ENCODE measurements at places on chromosomes 5 and 9. TPM values are rescaled to one million over a fixed set of nuclear protein-coding genes. Genes with fewer than 3 reads are reported as not detected.

DNA sequence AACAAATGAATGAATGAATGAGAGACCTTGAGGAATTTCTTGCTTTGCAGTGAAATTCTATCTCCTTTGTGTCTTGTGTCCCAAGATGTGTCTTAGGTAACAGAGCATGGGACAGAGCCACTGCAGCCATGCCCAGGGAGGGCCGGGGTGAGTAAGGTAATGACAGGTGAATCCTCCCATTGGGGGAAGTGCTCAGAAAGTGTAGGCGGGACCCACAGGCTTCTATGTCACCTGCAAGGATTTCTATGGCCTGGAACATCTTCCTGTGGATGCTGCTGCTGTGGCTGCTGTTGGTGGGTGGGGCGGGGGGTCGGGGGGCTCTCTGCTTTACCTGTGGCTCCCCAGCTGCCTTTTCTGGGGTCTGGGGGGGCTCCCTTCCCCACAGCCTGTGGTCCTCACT, 133.6 kb upstream of the IER5L start:
- no peak overlapping the region for H3K27ac ChIP-seq
- H3K4me1 ChIP-seq: no peaks in the 10 kb centered on the region
- H3K4me3 ChIP-seq: no peak overlapping the region
- DNase-seq: no peak
- H3K36me3 ChIP-seq: no peaks in the 10 kb centered on the region
- H3K27me3 ChIP-seq: peaks cover 2% of the 10 kb centered on the region

GRCh38 chr9:6973762-6974161, 216.0 kb downstream of the KDM4C start:
- no peaks in the 10 kb centered on the region for H3K27me3 ChIP-seq
- DNase-seq: no peak
- no peaks in the 10 kb centered on the region for H3K36me3 ChIP-seq
- H3K27ac ChIP-seq: no peak overlapping the region

DNA sequence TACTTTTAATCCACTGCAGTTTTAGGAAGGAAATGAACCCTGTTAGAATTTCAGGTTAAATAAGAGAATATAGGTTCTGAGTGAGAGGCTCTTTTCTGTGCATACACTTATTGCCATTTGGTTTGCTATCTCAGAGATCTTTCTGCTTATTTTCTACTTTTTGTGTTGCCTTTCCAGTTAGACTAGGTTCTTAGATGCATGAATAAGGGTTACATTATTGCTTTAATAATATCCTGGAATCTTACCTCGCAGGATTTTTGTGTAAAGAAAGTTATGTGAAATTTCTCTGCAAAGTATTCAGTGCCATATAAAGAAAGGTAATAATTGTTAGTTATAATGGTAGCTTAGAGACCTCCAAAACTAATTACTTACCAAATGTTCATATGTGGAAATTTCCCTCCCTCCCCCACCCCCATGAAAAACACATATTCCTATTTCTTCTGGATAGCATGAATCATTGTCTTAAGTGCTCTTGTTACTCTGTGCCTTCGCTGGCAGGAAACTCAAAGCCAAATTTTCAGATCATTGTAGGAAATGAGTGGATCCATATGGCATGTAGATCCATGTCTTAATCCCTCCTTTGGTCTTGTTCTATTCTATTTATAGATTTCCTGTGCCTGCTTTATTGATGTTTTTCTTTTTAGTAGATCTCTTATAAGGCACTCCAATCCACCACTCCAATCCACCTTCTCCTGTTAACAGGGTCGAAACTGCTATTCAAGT, 2.7 kb upstream of the APBA1 start:
- H3K4me3 ChIP-seq: no peak overlapping the region
- H3K27ac ChIP-seq: peak overlapping the region; percentile 40
- DNase-seq: peak; percentile 89

GRCh38 chr5:179930788-179931473, 23.2 kb upstream of the TBC1D9B start:
- no peak overlapping the region for H3K27ac ChIP-seq
- H3K27me3 ChIP-seq: no peaks in the 10 kb centered on the region
- no peaks in the 10 kb centered on the region for H3K4me1 ChIP-seq
- H3K36me3 ChIP-seq: no peaks in the 10 kb centered on the region

DNA sequence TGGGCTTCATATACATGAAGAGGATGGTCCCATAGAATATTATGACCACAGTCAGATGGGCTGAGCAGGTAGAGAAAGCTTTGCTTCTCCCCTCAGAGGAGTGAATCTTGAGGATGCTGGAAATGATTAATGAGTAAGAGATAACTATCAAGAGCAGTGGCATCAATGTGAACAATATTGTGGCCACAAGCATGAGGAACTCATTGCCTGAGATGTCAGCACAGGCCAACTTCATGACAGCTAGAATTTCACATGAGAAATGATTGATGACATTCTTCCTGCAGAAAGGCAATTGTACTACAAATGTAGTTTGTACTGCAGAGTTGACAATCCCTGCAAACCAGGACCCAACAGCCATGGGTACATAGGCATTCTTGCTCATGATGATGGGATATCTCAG, 586 bp downstream of the OR13C9 start:
- H3K4me1 ChIP-seq: no peaks in the 10 kb centered on the region
- DNase-seq: no peak
- no peak overlapping the region for H3K27ac ChIP-seq
- H3K4me3 ChIP-seq: no peak overlapping the region

DNA sequence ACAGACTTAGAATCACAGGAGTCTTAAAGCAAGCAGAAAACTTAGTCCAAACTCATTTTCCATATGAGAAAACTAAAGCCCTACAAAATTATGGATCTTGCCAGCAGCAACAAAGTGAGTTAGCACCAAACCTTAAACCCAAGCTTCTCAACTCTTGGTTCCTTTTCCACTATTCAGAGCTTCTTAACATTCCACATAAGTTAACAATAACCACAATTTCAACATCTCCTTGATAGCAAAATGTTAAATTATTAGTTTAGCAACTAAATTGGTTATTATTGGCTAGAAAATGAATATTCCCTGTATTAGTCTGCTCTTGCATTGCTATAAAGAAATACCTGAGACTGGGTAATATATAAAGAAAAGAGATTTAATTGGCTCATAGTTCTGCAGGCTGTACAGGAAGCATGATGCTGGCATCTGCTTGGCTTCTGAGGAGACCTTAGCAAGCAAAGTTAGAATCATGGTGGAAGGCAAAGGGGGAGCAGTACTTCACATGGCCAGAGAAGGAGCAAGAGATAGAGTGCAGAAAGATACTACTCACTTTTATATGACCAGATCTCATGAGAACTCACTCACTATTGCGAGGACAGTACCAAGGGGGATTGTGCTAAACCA, 26.2 kb upstream of the ARSB start:
- no peak overlapping the region for H3K27ac ChIP-seq
- H3K4me3 ChIP-seq: no peak overlapping the region
- H3K4me1 ChIP-seq: no peaks in the 10 kb centered on the region
- no peaks in the 10 kb centered on the region for H3K27me3 ChIP-seq

DNA sequence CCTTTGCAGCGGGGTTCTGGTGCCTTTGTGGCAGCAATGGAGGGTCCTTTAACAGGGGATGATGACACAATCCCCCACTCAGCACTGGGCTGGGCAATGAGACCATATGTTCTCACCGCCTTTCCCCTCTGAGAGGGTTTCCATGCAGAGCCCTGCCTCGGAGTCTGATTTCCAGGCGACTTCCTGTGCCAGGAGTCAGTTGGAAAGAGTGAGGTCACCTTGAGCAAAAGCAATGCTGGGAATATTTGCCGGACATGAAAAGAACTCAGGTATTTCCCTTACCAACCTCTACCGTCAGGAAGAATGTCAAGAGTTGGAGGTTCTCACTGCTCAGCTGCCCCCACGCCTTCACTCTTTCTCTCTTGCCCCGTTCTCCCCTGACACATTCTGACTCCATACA, 284.2 kb upstream of the IRX1 start:
- peak; percentile 73 for DNase-seq
- H3K27ac ChIP-seq: no peak overlapping the region
- H3K4me1 ChIP-seq: no peaks in the 10 kb centered on the region
- no peaks in the 10 kb centered on the region for H3K27me3 ChIP-seq

ORM1 gene
- not detected for total RNA-seq

UQCRQ gene
- total RNA-seq: 113 TPM

BRINP1 gene
- 0.33 TPM for total RNA-seq

MEIKIN gene
- not detected for total RNA-seq

All from fibroblast of lung (primary cell).